CD8-positive, alpha-beta T cell (primary cell): ENCODE measurements at places on chromosomes 7 and 10.
A peak's percentile ranks its signal among the peaks of the same experiment; 100 is the strongest.

GRCh38 chr7:48101968-48102367, 12.9 kb downstream of the UPP1 start:
- peak; percentile 42 for DNase-seq

- DNase-seq = no peak
Measured at GRCh38 chr10:102024799-102025198, 31.2 kb downstream of the ARMH3 start.

GRCh38 chr10:79189181-79189580, 120.4 kb downstream of the ZMIZ1 start:
- no peak for DNase-seq

DNA sequence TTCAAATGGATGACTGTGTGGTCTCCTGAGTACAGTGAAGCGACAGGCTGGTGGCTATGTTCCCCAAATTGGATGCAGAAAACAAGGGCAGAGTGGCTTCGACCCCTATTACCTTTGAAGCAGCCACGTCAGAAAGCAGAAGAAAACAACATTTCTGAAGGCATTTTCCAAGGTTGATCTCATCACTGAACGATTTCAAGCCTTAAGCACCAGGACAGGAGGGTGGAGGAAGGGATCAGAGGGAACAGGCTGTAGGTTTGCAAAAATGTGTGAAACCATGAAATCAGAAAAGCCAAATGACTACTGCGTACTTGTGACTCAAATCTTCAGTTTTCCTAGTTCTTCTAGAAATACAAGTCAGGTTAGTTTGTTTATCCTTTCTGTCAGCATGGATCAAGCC, 181.0 kb upstream of the TMEM106B start:
- DNase-seq = no peak

GRCh38 chr10:26725837-26726727, 28.6 kb downstream of the PDSS1 start:
- no peak for DNase-seq

DNA sequence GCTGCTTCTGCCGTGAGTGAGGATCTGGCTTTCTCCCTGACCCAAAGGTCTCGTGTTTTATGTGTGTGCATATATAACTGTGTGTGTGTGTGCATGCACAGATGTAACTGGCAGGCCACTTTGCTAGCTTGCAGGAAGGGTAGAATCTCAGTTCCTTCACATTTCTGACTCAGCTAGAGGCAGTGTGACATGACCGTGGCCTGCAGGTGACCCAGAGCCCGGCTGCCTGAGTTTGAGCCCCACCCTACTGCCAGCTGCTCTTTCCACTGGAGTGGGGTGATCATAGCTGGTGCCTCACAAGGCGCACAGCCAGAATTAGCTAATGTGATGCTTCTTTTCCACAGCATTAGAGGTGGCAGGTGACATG, 9.3 kb upstream of the MYL7 start:
- no peak for DNase-seq

DNA sequence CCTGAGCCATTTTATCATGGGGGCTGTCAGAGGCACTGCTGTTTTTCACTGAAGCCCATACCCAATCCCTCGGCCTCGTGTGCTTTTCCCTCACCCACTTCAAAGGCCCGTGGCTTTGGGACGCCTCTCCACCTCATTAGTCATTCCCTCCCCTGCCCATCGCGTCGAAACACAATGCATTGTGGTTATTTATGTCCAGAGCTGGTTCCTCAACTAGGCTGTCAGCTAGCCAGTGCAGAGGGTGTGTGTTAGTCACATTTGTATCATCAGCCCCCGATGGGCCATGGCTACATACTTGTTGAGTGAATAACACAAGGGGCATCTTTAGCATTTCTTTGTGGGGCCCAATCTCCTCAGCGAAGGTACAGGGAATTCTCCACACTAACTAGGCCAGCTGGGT, 3.8 kb upstream of the CRCP start:
- DNase-seq = no peak

GRCh38 chr7:55129541-55130394, 111.0 kb downstream of the EGFR start:
- DNase-seq = no peak

GRCh38 chr10:11212288-11213085, 194.8 kb downstream of the CELF2 start:
- DNase-seq = no peak

- no peak for DNase-seq
Measured at GRCh38 chr7:31058122-31058521, 6.0 kb downstream of the ADCYAP1R1 start.

DNA sequence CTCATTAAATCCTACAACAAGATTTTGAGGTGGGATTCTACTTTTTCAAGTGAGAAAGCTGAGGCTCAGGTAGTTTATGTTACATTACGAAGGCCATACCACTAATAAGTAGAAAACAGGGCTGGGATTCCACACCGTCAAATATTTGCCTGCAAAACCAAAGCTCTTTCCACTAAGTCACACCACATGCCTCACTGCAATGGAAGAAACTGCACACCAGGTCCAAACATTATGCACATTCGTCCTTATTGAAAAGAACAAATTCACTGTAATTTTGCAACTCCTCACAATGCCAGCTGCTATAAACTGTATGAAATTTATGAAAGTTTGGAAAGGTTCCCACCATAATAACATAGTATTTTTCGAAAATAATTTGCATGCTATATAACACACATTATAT, 66.5 kb downstream of the DGKB start:
- no peak for DNase-seq

GRCh38 chr10:5259952-5260578, 63.4 kb downstream of the AKR1C4 start:
- DNase-seq = no peak

- no peak for DNase-seq
Measured at GRCh38 chr10:75592791-75593643, 161.6 kb downstream of the LRMDA start.

DNA sequence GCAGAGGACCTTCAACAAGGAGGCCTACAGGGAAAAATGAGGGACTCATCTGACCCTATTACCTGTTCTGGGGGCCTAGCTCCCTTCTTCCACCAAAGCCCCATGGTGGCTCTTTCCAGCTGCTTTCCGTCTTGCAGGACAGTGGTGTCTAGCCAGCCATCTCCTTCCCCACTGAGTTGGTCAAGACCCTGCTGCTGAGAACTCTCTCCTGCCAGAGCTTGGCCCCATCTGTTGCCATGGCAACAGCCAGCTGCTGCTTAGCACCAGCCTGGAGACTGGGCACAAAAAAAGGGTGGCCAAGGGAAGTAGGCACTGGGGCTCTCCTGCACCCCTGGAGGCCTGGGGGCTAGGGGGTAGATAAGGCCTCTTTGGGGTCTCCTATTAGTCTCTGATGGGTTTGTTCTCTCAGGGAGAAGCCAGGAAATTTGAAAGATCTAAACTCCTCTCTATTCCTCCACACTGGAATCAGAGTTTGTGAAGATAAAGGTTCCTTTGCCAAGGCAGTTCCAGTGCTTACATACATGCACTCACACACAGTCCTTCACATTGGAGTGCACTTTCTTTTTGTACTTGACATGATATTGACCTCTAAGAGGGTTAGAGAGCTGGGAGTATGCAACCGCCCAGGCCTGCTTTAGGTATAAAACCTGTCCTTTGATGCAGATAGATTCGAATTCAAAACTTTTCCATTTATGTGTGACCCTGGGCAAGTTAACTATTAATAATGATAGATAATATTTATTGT, 15.8 kb downstream of the TSPAN33 start:
- no peak for DNase-seq

DNA sequence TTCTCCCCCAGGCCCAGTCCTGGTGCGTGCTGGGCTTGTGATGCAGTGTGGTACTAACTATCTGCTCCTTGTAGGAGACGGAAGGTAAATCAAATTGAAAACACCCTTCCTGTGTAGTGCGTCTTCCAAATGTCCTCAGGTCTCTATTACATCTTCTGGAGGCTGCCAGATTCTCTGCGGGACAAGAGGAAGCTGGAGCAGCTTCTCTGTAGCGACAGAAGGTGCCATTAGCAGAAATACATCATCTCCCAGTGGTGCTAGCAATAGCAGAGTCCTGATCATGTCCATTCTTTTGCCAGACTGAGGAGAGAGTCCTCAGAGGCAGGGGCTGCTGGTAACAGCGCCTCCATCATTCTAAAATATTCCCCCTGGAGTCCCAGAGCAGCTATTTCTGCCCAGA, 675.2 kb downstream of the LRMDA start:
- no peak for DNase-seq

DNA sequence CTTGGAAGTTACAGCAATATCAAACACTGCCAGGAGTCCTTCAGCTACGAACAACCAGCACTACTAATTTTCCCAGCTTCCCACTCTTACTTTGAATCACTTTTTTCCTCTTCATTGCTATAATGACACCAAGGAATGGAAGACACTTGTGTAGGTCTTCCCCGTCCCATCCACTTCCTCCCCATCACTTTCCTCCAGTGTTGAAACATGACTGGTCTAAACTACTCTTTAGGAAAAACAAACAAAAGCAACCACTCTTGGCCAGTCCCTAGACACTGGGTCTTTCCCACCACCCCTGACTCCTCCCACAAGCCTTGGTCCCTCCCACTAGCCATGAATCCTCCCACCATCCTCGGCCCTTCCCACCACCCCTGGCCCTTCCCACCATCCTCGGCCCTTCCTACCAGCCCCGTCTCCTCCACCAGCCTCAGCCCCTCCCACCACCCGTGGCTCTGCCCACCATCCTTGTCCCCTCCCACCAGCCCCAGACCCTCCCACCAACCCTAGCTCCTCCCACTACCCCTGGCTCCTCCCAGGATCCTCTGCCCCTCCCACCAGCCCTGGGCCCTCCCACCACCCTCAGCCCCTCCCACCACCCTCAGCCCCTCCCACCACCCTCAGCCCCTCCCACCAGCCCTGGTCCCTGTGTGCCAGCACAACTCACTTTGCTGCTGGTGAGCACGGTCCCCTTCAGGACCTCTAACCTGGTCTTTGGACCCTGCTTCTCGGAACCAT, 68.5 kb downstream of the CXCL12 start:
- DNase-seq = no peak

GRCh38 chr10:60614363-60614762, 163.9 kb upstream of the CDK1 start:
- DNase-seq = no peak

- no peak for DNase-seq
Measured at GRCh38 chr7:92359801-92360200, 87.5 kb upstream of the GATAD1 start.

- no peak for DNase-seq
Measured at GRCh38 chr7:22698767-22699166, 28.2 kb upstream of the IL6 start.

- no peak for DNase-seq
Measured at GRCh38 chr7:135447748-135448147, 62.2 kb downstream of the CNOT4 start.

DNA sequence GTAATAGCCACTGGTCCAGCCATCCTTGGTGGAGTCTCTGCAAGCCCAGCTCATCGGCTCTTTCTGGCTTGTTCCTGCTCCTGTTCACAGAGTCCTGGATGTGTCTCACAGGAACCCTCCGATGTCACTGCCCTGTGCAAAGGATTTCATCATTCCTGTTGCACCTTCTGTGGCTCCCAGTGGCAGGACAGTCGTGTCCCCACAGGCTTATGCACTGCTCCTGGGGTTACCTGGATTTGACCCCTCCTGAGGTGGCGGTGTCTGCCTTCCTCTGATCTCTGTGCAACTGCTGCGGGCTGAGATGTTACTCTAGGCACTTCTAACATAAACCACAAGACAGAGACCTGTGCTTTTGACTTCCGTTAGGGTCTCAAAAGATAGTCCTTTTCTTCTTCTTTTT, 30.6 kb downstream of the APBB1IP start:
- DNase-seq = peak; percentile 63

GRCh38 chr10:130160775-130161174, 24.6 kb downstream of the GLRX3 start:
- DNase-seq = no peak

GRCh38 chr7:33842150-33842549, 63.2 kb upstream of the BMPER start:
- DNase-seq = no peak

DNA sequence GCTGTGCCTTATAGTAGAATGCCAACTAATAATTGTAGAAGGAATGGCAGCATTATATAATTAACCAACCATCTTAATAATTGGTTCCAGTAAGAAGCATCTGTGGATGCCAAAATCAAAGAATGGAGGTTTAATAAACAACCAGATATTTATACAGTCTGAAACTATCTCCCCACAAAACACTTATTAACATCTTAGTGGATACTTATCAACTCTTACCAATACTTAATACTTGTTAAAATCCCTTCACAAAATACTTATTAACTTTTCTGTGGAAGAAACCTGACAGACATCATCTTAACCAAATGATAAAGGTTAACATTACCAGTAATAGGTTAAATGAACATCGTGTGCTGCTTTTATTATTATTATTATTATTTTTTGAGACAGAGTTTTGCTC, 29.1 kb upstream of the FAM107B start:
- no peak for DNase-seq

GRCh38 chr7:100357131-100357561, 771 bp upstream of the PILRB start:
- no peak for DNase-seq

DNA sequence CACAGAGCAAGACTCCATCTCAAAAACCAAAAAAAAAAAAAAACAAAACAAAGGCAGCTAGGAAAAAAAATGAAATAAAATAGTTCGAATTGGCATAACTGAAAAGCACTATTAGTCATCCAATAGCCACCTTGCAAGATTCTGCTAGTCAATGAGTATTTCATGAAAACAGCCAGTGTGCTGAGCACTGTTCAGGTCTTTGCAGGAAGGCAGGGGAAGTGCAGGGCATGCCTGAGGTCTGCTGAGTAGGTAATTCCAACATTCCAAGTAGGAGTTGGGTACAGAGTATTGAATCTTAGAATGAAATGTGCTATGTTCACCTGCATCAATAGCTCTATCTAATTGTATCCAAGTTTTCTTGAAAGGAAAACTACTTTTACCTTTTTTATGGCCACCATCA, 22.9 kb downstream of the ABRAXAS2 start:
- no peak for DNase-seq

- no peak for DNase-seq
Measured at GRCh38 chr10:111018021-111018420, 58.8 kb upstream of the ADRA2A start.

- no peak for DNase-seq
Measured at GRCh38 chr10:125029584-125030242, 87.8 kb downstream of the ZRANB1 start.

- no peak for DNase-seq
Measured at GRCh38 chr7:157831143-157831905, 494.5 kb downstream of the DNAJB6 start.

DNA sequence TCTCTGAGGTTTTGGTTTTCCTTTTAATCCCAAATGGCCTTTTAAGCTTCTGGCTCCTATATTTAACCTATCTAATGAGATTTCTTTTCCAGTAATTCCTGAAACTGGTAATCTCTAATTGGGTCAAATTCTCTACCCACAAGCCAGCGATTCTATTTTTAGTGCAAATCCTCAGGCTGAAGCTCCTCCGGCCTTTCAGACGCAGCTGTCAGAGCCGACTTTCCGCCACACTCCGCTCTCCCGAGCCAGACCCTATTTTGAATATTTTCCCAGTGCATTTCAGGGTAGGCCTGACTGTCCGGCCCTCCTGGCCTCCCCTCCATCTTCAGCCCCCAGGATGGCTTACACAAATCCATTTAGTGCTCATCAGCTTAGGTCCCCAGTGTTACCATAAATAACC, 9.7 kb upstream of the ADCY1 start:
- DNase-seq = no peak

GRCh38 chr7:55172881-55173609, 154.2 kb downstream of the EGFR start:
- no peak for DNase-seq

- DNase-seq = no peak
Measured at GRCh38 chr10:104029521-104029860, 56.2 kb downstream of the COL17A1 start.
